EH (cell line): ENCODE measurements at places on chromosomes 1 and 21.

DNA sequence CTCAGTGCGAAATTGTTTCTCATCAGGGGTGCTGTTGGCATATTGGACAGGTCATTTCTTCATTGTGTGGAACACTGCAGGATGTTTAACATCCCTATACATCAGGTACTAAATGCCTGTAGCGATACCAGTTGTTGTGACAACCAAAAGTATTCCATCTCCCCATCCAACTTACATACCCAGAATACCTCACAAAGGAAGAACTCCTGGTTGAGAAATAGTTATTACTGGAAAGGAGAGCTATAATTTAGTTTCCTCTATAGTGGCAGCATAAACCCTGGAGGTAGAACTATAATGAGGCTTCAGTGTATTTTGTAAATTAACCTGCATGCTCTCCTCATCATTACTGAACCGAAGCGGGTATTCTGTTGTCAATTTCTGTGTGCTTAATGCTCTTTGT lies 45.1 kb downstream of the IVNS1ABP start:
- no peak for DNase-seq

GRCh38 chr1:167250482-167250881 lies 29.8 kb downstream of the POU2F1 start:
- DNase-seq: no peak

DNA sequence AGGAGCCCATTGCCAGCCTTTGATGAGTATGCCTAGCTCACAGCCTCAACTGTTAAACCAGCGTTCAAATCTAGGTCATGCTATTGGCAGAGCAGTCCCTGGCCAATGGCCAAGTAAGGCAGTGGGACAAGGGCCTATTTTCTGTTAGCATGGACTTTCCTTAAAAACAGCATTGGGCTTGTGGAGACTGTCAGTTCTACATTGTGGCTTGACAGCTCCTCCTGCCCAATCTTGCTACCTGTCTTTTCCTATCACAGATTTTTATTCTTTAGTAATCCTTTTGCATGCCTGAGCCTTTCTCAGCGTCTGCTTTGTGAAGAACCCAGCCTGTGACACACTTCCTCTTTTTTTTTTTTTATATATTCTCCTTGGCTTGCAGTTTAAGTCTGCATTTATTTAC lies 56.4 kb downstream of the DIP2A start:
- peak; percentile 15 for DNase-seq

DNA sequence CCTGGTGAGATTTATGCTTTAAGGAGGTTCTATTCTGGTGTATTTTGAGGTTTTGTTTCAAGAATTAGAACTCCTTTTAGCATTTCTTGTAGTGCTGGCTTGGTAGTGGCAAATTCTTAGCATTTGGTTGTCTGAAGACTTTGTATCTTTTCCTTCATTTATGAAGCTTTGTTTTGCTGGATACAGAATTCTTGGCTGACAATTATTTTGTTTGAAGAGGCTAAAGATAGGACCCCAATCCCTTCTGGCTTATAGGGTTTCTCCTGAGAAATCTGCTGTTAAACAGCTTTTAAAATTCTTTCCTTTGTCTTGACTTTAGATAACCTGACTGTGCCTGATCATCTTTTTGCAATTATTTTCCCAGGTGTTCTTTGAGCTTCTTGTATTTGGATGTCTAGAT lies 58.6 kb downstream of the GPR137B start:
- no peak for DNase-seq

- DNase-seq: peak; percentile 65
These were observed 42.6 kb downstream of the KIRREL1 start for GRCh38 chr1:158035976-158036583.
